Esophagus mucosa (tissue), 1 donor: ENCODE measurements at places on chromosomes 12 and 14. TPM values are rescaled to one million over a fixed set of nuclear protein-coding genes. Genes with fewer than 3 reads are reported as not detected.

LHX5 gene
- not detected for total RNA-seq

DNA sequence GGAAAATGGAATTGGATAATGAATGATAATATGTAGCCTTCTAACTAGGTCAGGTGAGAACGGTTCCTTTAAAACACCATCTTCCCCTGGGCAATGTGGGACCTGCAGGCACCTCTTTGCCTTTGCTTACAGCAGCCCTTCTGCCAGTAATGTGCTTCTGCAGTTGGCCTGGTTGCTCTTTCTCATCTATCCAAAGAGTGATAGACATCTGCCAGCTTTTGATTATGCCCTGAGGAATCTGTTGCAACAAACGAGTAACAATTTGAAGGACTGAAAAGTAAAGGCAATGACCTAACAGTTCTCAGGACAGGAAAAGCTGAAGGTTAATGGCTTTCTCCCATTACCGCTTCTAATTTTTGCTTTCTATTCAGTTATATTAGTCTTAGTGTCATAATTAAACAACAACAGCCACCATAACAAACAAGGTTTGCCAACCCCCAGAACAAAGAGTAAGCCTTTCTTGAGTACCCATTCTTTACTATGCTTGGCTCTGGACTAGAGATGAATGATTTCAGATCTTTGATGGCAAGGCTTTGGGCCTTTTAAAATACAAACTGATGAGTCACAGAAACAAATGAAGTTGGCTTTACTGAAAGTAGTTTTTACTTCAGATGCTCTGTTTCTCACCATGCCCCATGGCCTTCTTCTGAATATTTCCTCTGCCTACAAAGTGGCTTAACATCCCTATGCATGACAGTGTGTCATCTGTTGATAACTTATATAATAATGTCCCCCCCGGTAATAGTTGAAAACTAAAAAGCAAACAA, 76.1 kb upstream of the KRR1 start:
- no peak for ATAC-seq

DBX2 gene
- total RNA-seq, result not detected

- ATAC-seq, result no peak
Measured at GRCh38 chr14:57818511-57818910, 47.4 kb downstream of the SLC35F4 start.

DNA sequence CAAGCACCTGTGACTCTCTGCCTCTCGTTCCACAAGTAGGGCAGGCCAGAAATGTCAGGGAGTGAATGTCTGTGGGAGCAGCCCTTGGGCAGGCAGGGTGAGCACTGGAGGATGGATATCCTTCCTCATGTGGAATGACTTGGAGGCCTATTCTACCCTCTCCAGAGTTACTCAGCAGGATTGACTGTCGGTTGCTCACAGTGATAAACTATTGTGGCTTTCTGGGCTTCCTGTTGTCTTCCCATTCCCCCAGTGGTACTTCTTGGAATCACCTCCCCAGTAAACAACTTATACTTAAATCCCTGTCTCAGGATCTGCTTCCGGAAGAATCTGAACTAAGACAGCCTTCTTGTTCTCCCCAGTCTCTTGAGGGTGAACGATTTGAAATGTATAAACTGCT, 79.6 kb upstream of the MANSC4 start:
- ATAC-seq, result no peak

- no peak for ATAC-seq
Measured at GRCh38 chr12:59578254-59578653, 17.6 kb upstream of the SLC16A7 start.

DNA sequence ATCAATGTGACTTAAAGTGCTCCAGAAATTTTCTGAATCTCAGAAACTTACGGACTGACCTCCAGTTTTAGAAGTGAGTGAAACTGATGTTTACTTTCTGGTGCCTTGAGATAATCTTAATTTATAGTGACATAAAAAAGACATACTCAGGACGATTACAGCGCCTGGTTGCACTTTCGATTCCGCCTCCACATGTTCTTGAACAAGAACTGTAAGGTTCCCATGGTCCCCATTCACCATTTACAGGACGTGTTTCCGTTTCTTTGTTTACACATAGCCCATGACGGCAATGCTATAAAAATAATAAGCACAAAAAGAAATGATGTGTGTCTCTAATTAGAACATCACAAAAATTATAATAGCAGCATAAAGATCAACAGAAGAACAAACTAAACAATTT, 98.2 kb downstream of the ADAMTS20 start:
- ATAC-seq, result no peak
